Type B pancreatic cell (in vitro differentiated cells): ENCODE measurements at places on chromosomes 1 and 21. TPM values are rescaled to one million over a fixed set of nuclear protein-coding genes. Genes with fewer than 3 reads are reported as not detected.

- no peak for DNase-seq
Measured at GRCh38 chr1:203777596-203777995, 12.6 kb downstream of the LAX1 start.

DNA sequence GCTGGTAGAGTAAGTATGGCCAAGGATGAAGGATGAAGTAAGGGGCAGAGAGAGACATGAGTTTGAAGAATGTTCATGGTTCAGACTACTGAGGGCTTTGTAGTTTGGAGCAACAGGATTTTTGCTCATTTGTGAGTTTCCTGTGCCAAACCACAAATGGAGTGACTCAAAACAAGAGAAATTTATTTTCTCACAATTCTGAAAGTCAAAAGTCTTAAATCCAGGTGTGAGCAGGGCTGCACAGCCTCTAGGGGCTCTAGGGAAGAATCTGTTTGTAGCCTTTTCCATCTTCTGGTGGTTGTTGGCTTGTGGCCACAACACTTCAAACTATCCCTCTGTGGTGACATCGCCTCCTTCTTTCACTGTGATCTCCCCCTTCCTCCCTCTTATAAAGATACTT is 58.9 kb downstream of the RHOU start:
- DNase-seq: no peak

GRCh38 chr1:103457886-103458455 is 67.5 kb upstream of the RNPC3 start:
- DNase-seq: no peak

GRCh38 chr21:32135401-32136363 is 143.2 kb downstream of the MIS18A start:
- no peak for DNase-seq

GRCh38 chr1:151124763-151125403 is 21.5 kb downstream of the SEMA6C start:
- no peak for DNase-seq

- no peak for DNase-seq
Measured at GRCh38 chr1:93695411-93696005, 13.9 kb upstream of the BCAR3 start.

DNA sequence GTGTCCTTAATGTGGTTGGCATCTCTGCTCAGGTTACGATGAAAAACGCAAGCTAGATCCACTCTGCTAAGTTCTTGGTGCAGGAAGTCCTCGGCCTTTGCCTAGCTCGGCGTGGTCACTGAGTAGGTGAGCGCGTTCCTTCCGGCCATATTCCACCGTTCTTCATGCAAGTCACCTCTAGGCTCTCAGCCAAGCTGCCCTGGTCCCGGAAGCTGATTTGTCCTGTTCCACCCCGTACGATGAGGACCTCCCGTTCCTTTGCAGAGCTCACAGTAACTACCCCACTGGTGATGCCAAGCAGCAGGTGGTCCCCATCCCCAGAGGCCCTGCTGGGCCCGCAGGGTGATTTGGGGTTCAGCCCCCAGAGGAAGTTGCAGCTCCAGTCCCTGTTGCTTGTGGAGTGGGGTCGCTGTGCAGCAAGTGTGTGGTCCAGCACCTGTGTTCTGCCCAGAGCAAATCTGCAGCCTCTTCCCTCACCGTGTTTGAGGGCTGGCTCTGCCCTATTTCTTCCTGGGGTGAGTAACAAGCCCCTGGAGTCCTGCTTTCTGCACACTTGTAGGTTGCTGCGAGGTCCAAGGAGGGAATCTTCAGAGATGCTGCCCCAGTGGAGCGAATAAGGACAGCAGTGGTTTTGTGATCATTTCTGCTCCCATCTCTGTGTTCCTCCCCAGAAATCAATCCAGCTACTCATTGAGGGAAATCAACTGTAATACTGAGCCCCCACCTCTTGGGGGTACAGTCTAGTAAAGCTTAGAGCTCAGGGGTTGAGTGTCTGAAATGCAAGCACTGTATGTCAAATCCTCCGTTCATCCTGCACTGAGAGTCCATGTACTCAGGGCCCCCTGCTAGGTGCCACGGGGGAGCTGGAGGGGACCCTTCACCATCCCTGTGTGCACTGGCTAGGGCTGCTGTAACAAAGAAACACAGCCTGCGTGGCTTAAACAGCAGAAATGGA is 2.3 kb downstream of the UMODL1 start:
- no peak for DNase-seq

- no peak for DNase-seq
Measured at GRCh38 chr1:239815074-239815473, 276.6 kb upstream of the FMN2 start.

GRCh38 chr1:82227306-82228095 is 426.8 kb downstream of the ADGRL2 start:
- no peak for DNase-seq

- no peak for DNase-seq
Measured at GRCh38 chr1:17112076-17112475, 7.2 kb downstream of the PADI2 start.

GRCh38 chr1:1073743-1074587 is at the start of gene RNF223:
RNF223 (minus strand) TSS chr1:1074306; CDS start chr1:1072566, 1,740 bp downstream.
- no peak for DNase-seq

DNA sequence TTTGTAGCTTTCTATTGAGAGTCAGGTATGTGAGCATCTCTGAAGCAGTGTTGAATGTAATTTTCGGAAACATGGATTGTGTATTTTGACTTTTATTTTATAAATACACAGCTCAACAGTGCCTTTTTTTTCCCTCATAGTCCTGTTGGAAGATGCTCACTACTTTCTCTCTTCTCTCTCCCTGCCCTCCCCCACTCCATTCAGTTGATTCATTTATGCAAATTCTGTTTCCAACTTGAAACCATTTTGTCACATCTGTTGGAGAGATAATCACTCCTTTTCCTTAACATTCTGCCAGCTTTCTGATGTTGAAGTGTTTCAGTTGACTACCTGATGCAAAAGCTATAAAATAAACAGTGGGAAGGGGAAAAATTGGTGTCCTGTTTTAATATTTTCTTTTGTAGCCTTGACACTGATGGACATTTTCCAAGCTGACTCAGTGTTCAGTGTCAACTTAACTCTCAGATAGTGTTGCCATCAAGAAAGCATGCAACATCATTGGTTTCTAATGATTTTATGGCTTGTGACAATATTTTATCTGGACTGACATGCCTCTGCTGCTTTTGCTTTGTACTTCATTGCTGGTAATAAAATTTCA is 194.5 kb downstream of the HS2ST1 start:
- no peak for DNase-seq

GRCh38 chr1:178122283-178122682 is 28.4 kb downstream of the RASAL2 start:
- no peak for DNase-seq

- DNase-seq: no peak
Measured at GRCh38 chr1:20126806-20127440, 7.6 kb upstream of the PLA2G2D start.

DNA sequence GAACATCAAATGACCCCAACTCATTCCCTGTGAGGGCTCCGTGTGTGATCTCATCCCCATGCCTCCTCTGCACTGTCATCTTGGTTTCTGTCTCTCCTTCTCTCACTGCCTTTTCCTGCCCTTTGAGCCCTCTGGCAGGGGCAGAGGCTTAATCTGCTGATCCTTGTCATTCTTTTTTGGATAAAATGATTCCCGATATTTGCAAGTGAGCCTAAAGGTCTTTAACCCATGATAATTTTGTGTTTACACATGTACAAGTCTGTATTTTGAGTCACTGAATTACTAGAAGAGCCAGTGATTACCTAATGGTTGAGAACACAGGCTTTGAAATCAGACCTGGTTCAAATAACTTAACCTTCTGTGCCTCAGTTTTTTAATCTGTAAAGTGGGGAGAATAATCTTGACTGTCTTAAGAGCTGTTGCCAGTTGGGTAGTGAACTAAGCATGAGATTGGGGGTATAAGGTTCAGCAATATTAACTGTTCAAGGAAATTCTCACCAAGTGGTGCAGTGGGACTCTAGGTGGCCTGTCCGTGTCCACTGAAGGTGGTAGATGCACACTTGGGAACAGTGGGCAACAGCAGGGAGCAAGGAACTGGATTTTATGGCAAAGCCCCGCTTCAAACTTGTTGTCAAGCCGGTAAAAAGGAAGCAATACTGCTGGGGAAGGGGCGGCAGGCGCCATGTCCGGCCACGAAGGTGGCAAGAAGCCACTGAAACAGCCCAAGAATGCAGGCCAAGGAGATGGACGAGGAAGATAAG is 1.6 kb downstream of the ECHDC2 start:
- no peak for DNase-seq

DNA sequence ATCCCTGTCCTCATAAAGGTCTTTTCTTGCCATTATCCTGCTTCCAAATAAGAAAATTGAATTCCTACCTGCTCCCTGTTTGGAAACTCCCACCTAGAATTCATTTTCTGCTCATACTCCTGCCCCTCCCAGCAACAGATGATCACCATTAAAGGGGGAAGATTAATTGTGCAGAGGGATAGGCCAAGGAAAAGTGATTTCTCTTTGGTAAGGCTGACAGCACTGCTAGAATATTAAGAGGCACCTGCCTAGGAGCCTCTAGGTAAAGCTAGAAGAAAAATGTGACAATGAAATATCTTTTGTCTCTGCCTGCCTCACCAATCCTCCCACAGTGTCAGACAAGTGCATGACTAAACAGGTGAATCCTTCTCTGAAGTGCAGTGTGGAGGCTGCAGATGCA is 77.0 kb upstream of the SPATA6 start:
- no peak for DNase-seq

DNA sequence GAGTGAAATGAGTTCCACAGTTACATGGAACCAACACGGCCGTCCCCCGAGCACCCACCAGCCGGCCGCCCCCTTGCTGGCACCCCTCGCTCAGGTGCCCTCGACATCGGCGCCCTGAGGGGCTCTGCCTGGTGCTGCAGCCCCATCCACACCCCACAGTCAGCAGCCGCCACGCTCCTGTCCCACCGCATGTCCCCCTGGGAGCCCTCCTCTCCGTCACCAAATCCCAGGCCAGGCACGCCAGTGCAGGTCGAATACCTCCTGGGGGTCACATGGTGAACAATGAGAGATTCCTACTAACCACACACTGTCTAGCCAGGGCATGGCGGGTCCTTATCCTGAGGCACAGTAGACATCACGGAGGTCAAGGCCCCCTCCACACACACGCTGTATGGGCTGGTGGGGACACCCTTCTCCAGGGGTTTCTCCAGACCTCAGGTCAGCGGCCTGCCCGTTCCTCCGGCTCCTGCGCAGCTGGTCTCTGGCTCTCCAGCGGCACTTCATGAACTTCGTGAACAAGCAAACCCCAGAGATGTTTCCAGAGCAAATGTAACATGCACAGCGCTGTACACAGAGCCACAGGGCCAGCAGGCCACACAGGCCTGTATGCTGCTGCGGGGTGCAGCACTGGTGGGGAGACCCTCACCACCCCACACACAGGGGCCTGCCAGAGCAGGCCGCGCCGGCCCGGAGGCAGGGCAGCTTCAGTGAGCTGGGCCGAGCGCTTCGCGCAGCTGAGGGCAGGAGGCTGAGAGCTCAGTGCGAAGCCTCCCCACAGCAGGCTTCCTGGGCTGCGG is 21.8 kb downstream of the POFUT2 start:
- DNase-seq: peak; percentile 64

- no peak for DNase-seq
Measured at GRCh38 chr1:166789286-166789685, 50.0 kb upstream of the POGK start.

GRCh38 chr1:205183676-205184335 is 27.7 kb downstream of the DSTYK start:
- DNase-seq: no peak

DNA sequence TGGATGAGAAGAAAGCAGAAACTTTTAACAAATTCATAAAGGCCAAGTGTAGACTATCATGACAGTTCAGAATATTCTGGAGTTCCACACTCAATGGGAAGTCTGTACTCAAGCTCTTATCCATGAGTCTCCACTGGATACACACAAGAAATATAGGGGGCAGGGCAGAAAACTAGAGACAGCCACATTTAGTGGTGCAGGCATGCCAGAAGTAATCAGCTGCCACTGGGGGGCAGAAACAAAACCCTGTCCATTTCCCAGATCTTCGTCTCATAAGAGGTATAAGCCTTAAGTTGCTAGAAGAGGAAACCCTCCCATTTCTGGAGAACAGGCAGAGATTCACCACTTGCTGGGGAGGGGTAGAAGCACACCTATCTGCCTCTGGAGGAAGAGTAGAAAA is 166.8 kb upstream of the GALNT2 start:
- DNase-seq: no peak

GRCh38 chr1:83515578-83516154 is 483.3 kb downstream of the TTLL7 start:
- DNase-seq: no peak

The OR2L8 gene
- total RNA-seq: not detected in 2 replicates

The ERG gene
- 6.8 TPM in 1 of 2 replicates, not detected in the other for total RNA-seq

The SYT6 gene
- total RNA-seq: 1.1 and 3.0 TPM in 2 replicates

The NDUFS5 gene
- total RNA-seq: 212 and 252 TPM in 2 replicates

The SPATA21 gene
- not detected in 2 replicates for total RNA-seq

The TBX15 gene
- 0.19 and 8.5 TPM in 2 replicates for total RNA-seq

The RNU1-4 gene
- total RNA-seq: 2,993 and 3,564 TPM in 2 replicates

The LENEP gene
- 0.52 and 1.1 TPM in 2 replicates for total RNA-seq

The INAVA gene
- total RNA-seq: 37.6 and 38.4 TPM in 2 replicates

The LORICRIN gene
- not detected in 2 replicates for total RNA-seq

The SPRR4 gene
- total RNA-seq: not detected in 2 replicates

The HOOK1 gene
- total RNA-seq: 21.2 and 42.7 TPM in 2 replicates

The PDZK1 gene
- total RNA-seq: 12.2 and 29.6 TPM in 2 replicates

The CACNA1S gene
- 0.12 TPM in 1 of 2 replicates, not detected in the other for total RNA-seq
